ENCODE measurements at places on chromosomes 5 and 9.

- DNase-seq = no peak
Measured at GRCh38 chr9:69107771-69108170, 66.3 kb upstream of the TJP2 start.

- no peak for DNase-seq
Measured at GRCh38 chr5:43947935-43948334, 345.0 kb downstream of the NNT start.

DNA sequence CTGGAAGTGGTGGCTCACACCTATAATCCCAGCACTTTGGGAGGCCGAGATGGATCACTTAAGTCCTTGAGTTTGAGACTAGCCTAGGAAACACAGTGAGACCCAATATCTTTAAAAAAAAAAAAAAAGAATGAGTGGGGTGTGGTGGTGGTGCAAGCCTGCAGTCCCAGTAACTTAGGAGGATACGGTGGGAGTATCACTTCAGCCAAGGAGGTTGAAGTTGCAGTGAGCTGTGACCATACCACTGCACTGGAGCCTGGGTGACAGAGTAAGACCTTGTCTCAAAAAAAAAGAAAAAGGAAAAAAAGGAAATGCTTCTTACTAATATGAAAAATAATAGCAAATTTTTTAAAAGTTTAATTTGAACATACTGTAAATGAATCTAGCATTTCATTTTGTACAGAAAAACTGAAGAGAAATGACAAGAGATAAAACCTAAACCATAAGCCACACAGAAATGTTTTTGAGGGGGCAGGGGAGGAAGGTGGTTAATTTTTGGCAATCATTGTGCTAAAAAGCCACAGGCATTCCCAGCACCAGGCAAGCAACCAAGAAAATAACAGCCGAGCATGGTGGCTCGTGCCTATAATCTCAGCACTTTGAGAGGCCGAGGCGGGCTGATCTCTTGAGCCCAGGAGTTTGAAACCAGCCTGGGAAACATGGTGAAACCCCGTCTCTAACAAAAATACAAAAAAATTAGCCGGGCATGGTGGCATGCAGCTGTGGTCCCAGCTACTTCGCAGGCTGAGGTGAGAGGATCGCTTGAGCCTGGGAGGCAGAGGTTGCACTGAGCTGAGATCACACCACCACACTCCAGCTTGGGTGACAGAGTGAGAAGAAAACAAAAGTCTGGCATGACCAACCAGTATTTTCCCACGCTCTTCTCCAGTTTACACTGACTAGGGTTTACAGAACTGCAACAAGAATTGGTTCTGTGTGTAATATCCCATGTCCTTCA lies 114.5 kb upstream of the NR5A1 start:
- no peak for DNase-seq

DNA sequence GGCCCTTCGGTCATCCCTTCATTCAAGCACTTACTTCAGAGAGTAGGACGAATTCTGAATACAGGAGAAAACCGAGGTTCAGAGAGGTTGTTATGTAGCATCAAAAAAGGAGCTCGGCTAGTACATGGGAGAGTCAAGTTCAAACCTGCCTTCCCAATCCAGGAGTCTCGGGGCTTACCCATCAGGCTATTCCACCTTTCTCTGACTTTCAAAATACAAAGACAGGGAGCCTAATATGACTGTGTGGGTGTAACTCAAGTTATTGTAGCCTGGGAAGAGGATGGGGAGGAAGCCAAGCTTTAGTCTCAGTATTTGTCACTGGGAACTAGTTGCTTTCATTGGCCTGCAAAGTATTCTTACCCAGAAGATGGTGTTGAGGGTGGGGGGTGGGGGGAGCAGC lies 274.8 kb upstream of the PANK3 start:
- DNase-seq = no peak

GRCh38 chr5:149750596-149750995 lies 20.5 kb downstream of the PPARGC1B start:
- DNase-seq = no peak

GRCh38 chr5:43851741-43852140 lies 248.8 kb downstream of the NNT start:
- DNase-seq = no peak

GRCh38 chr5:142701673-142702311 lies 15.9 kb upstream of the FGF1 start:
- no peak for DNase-seq

GRCh38 chr5:141732417-141732816 lies 50.4 kb upstream of the ARAP3 start:
- no peak for DNase-seq

DNA sequence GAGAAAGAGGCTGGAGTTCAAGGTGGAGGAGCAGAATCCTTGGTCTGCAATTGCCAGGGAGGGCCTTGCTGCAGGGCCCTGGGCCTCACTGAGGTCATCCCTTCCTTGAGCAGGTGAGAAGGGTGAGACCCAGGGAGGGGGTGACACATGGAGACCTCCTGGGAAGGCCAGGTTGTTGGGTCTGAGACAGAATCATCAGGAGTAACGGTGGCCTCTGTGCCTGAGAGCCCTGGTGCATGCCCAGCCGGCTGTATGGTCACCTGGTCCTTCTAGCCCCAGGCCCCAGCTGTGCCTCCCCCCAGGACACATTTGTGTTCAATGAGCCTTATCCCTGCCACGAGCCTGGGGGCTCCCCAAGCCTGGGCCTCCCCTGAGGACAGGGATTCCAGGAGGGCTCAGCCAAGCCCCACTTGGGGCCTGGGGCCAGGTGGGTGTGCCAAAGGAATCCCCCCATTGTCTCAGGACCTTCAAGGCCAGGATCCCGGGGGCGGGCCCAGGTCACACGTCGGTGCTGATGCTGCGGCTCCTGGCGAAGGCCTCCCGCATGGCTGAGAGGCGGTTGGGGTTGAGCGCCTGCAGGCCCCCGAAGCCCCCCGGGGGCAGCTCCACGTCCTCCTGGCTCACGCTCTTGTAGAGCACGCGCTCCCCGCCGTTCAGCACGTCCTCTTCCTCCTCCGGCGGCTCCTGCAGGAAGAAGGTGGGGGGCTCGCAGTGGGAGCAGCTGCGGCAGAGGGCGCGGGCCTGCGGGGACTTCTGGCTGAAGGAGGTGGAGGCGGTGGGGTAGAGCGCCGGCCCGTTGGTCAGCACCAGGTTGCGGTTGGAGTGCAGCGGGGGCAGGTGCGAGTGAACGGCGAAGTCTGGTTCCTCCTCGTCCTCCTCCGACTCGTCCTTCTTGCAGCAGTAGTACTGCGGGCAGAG lies 30.4 kb downstream of the FAM163B start:
- DNase-seq = no peak

DNA sequence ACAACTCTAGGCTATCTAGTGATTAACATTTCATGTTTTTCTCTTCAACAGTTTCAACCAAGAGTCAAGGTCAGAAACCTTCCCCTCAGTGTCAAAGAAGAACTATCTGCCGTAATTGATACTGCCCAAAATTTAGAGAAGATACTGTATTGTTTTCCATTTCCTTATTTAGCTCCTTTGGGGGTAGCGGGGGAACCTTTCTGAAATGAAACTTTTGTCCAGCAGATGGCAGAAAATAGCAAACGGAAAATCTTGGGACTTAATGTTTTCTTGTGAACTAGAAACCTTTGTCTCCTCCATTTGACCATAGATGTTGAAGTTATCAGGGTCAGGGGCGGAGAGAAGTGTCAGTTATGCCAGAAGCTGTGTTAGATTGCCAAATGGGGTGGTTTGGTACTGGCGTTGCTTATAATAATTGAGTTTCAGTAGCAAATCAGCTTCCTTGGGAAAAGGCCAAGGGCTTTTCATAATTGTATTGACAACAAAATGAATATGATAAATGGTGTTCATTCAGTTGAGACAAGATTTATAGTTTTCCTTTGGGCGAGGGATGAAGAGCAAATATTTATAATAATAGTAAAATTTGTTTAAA lies 101.7 kb upstream of the TLX3 start:
- peak; percentile 3 for DNase-seq

DNA sequence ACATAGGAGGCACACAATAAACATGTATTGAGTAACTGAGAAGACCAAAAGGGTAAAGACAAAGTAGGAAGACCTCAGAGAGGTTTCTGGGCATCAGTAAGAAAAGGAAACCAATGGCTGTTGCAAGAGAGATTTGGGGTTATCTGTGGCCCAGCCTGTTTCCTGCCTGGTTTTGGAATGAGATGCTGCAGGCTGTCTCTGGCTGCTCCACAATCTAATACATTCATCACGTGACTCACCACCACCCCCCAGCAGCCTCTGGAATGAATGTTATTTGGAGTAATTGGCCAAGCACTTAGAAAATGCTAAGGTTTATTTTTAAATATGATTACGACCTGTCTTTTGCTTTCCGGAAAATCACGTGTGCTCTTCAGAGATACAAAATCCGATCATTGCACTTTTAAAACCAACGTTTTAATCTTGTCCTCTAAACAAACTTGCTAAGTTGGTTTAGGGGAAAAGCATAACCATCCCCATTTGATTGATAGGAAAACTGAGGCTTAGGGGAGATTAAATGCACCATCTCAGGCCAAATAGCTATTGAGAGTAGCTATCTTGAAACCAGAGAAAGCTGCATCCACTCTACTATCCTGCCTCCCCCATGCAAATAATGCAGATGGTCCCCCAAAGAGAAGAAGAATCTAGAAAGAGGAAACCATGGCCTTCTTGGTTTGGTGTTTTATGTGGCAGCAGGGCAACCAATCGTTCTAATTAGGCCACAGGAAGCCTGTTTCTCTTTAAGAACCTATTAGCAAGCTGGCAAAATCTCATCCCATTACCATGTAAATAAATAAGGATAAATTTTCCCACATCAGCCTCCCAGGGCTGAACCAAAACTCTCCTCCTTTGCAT lies 151.8 kb upstream of the ADRA1B start:
- no peak for DNase-seq

DNA sequence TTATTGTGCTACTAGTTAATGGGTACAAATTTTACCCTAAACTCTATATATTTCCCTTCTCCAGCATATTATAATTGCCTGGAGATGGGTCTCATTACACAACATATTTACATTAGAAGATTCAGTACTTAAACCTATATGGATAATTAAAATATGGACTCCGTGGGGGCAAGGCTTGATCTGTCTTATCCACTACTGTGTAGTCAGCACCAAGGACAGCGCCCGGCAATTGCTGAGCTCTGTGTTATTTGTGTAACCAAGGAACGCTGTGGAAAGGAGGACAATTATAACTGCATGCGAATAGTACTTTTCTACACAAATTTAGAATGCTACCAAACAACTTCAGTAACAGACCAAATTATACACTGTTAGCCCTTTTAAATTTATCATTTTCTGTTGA lies 77.7 kb downstream of the DNAH5 start:
- DNase-seq = no peak

DNA sequence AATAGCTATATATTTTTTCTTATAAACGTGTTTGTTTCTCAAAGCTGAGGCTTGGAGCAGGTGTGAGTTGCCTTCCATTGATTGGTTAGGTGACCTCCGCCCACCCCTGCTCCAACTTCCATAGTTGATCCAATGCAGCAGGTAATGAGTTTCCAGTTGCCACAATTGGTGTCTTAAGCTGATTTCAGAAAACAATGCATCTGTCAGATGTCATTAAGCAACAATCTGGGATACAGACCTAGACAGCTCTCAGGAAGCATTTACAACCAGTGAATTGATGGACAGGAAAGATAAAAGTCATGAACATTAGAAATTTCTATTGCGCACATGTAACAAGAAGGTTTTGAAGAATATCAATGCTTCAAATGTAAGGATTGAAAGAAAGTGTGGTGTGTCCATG lies 510.5 kb downstream of the SEMA5A start:
- DNase-seq = no peak

GRCh38 chr5:65102371-65102975 lies 333.7 kb downstream of the CWC27 start:
- DNase-seq = no peak

DNA sequence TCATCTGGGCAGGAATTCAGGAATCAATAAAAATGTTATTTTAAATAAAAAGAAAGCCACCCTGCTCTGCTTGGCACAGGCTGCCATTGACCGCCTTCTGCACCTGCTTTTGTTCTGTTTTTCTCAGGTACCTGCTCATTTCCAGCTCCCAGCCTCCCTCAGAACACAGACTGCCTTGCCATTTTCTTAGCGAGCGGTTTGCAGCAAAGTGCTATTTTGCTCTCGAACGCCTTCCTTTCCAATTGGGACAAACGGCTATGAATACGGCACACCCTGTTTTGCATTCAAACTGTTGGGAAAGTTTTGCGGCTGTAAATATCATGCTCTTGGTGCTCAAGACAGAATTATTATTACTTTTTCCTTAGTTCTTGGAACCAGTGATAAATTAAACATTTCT lies 25.1 kb upstream of the FCN1 start:
- no peak for DNase-seq

- DNase-seq = no peak
Measured at GRCh38 chr5:151208481-151208914, 15.4 kb downstream of the CCDC69 start.

DNA sequence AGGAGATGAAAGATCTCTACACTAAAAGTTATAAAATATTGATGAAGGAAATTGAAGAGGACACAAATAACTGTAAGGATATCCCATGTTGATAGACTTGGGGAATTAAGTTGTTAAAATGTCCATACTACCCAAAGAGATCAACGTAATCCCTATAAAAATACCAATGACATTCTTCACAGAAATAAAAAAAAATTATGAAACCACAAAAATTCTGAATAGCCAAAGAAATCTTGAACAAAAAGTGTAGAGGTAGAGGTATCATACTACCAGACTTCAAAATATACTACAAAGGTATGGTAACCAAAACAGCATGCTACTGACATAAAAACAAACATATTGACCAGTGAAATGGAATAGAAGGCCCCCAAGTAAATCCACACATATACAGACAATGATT lies 71.5 kb upstream of the ELL2 start:
- DNase-seq = no peak

GRCh38 chr5:74579215-74579614 lies 61.3 kb downstream of the ENC1 start:
- DNase-seq = peak; percentile 62

- DNase-seq = no peak
Measured at GRCh38 chr5:142979636-142980035, 209.5 kb downstream of the ARHGAP26 start.

- DNase-seq = no peak
Measured at GRCh38 chr9:127084076-127085039, 38.1 kb downstream of the ANGPTL2 start.

DNA sequence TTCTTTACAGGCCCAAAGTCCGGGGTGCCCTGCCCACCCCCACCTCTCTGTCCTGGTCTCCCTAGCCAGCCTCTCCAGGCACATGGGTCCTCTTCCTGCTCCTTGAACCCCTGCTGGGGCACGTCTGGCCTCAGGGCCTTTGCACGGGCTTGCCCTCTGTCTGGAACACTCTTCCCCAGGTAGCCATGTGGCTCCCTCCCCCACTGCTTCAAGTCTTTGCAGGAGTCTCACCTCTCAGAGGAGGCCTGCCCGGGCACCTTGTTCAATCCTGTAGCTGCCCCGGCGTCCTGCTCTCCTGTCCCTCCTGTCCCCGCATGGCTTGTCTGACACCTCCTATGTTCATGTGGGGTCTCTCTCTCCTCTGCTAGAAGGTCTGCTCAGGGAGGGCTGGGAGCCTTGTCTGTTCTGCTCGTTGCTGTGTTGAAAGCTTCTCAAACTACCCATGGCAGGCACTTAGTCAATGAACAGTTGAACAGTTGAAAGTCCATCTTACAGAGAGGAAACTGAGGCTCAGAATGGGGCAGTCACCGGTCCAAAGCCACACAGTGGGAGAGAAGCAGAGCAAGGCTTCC lies 241.4 kb downstream of the PBX3 start:
- DNase-seq = no peak

All from CD4-positive, alpha-beta T cell treated with Interleukin-6 at 100 ng/mL for 8 hours (primary cell).